AG09309 (cell line): ENCODE measurements at places on chromosomes 12 and 14.

- no peak for DNase-seq
These were observed 120.7 kb upstream of the SCAF11 start for GRCh38 chr12:46110928-46111699.

GRCh38 chr12:128573907-128574306 lies 249.9 kb downstream of the SLC15A4 start:
- DNase-seq = no peak

DNA sequence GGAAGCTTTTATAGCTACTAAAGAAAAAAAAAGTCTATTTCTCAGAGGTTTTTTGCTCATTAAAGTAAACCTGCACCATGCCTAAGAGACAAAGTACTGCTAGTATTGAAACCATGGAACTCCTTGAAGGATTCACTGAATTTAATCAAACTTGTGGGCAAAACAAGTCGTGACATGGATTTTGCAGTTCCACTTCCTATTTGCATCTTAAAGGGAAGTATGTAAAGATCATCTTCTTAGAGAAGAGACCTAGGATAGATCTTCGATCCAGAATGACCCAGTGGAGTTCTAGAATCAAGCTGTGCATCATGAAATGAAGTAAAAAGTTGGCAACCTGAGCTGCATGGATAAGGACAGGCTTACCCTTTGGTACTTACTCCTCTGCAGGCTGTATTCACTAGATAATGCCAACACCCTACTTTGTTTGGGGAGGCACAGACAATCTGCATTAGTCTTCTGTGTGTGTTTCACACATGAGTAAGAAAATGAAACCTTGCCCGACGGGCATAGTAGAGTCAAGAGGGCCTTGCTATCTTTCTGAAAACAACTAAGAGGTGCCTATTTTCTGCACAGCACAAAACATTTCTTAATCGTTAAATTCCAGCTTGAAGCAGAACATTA lies 1.9 kb downstream of the GNG2 start:
- DNase-seq = no peak

DNA sequence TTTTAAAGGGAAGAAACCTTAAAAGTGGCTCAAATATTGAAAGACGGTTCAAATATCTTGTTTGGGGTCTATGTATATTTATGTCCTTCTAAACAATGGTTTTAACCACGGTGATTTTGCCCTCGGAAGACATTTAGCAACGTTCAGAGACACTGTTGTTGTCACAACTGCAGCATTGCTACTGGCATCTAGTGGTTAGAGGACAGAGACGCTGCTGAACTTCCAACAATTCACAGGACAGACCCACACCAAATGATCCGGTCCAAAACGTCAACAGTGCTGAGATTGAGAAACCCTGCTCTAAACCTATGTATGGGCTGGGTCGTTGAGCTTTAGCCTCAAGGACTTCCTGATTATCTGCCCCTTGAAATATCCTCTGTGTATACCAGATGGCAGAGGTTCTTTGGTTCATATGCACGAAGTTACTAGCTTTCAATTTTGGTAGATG lies 1.7 kb downstream of the ANGEL1 start:
- DNase-seq = no peak

- DNase-seq = no peak
These were observed 86.5 kb downstream of the DAD1 start for GRCh38 chr14:22502551-22502950.

DNA sequence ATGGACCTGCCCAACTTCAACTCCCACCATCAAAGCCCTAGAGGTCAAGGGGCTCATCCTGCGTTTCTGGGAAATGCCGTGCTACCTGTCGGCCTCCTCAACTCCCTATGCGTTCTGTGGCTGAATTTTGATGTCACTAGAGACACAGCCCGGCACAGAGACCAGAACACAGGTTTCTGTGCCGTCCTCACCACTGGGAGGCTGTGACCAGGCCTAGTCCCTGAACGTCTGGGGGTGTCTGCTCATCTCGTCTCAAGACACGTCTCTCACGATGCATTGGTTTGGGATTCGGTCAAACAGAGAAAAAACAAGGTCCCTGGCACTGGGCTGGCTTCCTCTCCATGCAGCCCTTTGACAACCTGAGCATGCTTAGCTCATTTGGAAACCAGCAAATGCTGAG lies 33.5 kb downstream of the SLC15A4 start:
- no peak for DNase-seq

- DNase-seq = no peak
These were observed 33.6 kb downstream of the RPGRIP1 start for GRCh38 chr14:21313512-21313911.

GRCh38 chr14:61462566-61463193 lies 141.3 kb downstream of the PRKCH start:
- no peak for DNase-seq

DNA sequence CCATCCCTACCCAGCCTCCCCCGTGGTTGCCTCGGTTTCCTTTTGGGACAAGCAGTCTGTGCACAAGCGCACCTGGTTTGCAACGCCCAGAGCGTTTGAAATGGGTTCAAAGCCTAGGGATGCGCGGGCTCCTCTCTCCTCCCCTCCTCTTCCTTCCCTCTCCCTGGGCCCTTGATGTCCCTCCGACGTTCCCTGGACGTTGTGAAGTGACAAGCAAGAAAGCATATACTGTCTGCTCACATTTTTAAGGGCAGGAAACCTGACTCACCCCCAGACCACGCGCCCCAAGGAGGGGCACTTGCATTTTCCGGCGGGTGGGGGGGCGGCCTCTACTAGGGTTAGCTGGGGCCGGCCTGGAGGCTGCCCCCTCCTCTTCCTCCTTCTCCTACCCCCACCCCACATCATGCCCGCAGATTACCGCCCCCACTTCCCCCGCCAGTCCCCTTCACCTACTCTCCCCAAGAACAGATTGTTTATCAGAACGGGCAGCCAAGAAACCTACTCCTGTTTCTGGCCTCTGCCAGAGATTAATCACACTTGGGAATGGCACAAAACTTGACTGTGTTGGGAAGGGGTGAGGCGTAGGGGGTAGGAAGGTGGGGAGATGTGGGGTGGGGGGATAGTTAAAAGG lies 9.5 kb upstream of the IRF2BPL start:
- DNase-seq = no peak

DNA sequence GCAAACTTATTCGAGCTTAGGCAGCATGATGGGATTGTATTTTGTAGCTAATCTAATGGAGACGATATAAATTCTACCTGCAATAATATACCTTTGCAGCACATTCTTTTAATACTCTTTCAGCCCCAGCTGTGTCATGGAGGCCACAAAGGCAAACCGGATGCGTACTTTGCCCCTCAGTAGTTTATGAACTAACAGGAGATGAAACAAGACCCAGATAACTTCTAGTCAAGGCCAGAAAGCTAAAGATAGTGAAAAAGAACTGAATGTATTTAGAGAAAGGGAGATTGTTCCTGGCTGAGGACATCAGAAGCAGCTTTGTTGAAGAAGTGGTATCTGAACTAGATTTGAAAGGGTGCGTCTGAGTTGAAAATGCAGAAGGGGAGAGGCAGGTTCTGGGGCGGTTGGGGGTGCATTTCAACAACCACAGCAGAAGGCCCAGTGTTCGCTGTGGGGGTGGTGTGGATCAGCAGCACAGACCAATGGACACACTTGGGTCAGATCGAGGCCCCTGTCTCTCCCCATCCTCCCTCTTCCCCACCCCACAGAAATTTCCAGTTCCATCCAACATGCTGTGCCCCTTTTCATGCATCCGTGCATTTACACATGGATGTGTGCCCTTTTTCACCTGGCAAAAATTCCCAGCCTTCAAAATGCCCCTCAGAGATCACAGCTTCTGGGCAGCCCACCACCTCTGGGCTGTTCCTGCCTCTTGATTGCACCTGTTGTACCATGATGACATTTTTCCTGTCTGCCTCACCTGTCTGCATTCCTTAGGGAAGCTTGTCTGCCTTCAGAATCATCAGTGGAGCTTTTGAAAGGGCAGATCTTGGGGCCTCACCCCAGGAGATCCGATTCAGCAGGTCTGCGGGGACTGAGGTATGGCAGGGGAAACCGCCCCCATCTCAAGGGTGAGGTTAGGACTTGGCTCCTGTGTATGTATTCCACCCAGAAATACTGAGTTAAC lies 2.2 kb downstream of the ZNF839 start:
- no peak for DNase-seq

- no peak for DNase-seq
These were observed 116.3 kb downstream of the GLT1D1 start for GRCh38 chr12:128969480-128970055.

GRCh38 chr12:30953951-30954751 lies 27.6 kb downstream of the TSPAN11 start:
- no peak for DNase-seq

GRCh38 chr12:124688356-124688992 lies 121.1 kb upstream of the NCOR2 start:
- DNase-seq = no peak

- no peak for DNase-seq
These were observed 76.3 kb upstream of the TBX3 start for GRCh38 chr12:114760151-114760877.

GRCh38 chr12:118237052-118237665 lies 101.2 kb downstream of the PEBP1 start:
- no peak for DNase-seq

DNA sequence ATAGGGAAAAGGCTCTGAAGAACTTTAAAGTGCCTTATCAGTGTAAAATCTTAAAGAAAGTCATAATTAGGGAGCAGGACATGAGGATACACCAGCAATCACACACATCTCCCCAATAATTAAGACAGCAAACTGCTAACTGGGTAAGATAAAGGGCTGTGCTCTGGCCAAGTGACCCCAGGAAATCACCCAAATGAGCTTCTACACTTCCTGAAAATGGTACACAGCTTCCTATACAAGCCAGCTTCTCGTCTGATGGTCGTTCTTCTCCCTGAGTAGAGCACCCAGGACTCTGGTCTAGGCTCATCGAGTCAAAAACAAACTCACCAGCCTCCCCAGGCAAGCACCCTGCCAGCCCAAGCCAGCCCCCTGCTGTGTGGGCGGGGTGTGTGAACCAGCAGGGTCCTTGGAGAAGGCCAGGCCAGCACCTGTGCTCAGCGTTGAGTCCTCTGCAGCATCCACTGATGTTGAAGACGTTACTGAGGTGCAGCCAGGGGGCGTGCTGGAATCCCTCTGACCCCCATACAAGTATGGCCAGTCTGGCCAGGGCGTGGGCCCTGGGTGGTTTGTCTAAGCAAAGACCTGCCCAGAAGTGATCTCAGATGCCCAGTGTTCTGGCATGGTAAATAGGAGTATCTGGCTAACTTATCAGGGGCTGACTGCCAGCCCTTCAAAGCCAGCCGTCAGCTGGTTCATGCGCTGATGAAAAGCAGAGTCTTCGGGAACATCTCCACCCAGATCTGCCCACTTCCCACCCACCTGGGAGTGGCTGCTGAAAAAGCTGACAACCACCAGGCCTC lies 41.4 kb downstream of the ACTN1 start:
- DNase-seq = no peak
